Lower lobe of right lung (tissue), 2 donors: ENCODE measurements at places on chromosomes 7 and 10. TPM values are rescaled to one million over a fixed set of nuclear protein-coding genes. Genes with fewer than 3 reads are reported as not detected.

CHRM2 gene
- total RNA-seq = 2.8 TPM

DNAJC30 gene
- 10.5 TPM for total RNA-seq

- DNase-seq = no peak
Measured at GRCh38 chr7:7254908-7255307, 72.6 kb downstream of the C1GALT1 start.

DNA sequence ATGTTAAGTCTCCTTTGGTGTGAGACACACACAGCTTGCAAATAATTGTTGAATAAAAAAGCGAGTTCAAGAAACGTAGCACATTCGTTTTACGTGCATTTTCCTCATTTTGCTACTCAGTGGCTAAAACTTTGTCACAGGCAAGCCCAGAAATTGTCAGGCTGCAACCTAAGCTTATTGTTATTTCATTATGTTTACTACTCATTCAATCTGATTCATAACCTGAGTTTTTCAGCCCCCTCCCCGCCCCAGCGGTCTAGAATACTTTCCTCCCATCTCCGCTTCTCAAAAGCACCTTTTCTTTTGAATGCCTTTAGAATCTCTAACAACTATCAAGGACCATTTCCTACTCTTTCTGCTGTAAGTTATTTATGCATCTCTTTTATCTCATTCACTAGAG is 1.1 kb downstream of the FAM133B start:
- DNase-seq = no peak

- DNase-seq = no peak
Measured at GRCh38 chr7:4175346-4175973, 506.6 kb upstream of the FOXK1 start.

DNA sequence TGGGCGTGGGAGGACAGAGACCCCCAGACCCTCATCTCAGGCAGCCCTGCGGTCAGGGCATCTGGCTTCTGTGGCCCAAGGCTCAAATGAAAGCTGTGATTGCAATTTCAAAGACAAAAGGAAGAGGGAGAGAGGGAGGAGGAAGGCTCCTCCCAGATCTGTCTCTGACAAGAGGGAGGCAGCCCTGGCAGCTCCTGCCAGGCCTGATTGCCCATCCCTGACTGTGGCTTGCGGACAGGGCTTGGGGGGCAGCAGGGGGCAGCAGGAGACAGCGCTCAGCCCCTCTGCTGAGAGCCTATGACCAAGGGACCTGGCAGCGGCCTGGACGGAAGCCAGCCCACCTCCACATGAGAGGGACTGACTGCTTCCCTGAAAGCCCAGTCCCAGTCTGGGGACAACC is 91.8 kb downstream of the PTPRN2 start:
- no peak for DNase-seq

GRCh38 chr10:103110407-103110806 is 82.7 kb downstream of the NT5C2 start:
- no peak for DNase-seq
